ENCODE measurements at places on chromosomes 2 and 18.

DNA sequence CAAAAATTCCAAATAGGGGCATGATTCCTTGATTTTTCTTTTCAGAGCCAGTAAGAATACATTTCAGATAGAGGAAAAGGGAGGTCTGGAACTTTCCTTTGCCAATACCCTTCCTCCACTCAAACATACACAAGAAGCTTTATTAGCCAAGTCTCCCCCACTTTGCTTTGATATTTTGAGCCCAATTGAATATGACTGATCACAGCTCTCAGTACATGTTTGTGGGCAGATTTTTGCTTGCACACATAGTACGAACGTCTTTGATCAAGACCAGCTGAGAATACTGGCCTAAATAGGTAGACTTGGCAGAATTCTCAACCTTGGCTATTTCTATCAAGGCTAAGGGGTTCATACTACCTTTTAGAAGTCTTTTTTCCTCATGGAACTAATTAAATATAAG, 148.8 kb upstream of the PGAP1 start:
- DNase-seq, result no peak

DNA sequence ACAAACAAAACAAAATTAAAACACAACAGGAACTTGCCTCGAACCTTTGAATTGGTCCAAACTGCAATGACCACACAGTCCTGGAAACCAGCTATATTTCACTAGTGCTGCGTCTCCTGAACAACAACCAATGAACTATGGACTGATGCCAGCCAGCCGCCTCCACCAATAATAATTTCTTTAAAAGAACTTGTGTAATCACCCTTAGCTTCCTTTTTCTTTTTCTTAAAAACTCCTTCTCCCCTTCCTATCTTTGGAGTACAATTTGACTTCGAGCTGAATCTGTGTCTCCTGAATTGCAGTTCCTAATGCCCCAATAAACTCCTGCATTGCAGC, 1.6 kb upstream of the CXXC1 start:
- no peak for DNase-seq

- DNase-seq, result no peak
Observed at GRCh38 chr2:109685453-109685852, 71.3 kb downstream of the SOWAHC start.

DNA sequence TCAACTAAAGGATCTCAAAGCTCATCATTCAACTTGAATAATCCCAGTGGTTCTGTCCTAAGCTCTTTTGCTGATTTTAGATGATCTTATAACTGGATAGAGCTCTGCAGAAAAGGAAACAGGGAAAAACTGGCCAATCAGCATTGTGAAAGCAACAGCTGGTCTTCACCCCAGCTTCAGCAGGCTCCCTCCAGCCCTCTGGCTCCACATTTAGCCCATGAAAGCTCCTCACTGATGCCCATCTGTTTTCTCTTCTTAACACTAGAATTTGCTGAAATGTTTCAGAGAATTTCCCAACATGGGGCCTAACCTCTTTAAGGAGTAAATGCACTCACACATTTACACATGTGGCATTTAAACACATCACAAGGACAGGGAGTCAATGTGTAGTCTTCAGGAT, 223.3 kb downstream of the CNTNAP5 start:
- DNase-seq, result no peak

DNA sequence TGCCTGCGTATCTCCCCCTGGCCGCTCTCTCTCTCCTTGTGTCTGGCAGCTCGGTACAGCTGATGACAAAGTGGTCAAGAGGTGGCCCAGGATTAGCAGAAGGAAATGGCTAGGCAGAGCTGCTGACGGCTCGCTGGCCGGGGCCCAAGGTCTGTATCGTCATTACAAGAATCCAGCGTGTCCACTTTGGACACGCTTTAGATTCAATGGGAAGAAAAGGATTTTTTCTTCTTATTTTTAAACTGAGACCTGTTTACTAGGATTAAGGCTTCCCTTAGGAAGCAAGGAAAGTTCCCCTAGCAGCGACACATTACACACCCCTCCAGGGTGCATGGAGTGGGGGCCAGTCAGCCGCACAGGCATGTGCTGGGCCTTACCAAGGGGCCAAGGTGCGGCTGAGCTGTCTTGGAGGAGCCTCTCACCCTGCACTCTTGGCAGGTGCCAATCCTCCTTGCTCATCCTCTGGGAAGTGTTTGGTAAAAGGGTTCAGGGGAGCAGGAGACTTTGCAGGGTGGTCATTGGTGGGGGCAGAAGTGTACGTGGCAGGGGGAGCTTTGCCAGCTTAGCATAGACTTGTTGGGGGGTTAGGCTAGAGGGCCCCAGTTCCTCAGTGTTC, 76.8 kb downstream of the POLR1A start:
- no peak for DNase-seq

DNA sequence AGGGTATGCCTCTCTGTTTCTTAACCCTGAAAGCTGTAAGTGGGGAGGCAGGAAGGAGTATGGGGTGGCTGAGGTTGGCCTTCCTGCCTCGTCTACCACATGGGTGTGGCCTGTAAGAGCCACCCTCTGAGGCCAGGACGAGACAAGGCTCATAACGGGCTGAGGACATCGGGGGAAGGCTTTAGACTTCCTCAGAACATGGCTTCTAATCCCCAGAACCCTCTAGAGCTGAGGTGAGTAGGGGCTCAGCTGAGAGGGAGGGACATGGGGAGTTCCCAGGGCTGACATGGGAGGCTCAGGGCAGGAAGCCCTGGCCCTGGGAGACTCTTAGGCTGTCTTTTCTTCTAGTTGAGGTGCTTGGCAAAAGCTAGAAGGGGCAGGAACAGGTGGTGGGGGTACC, 36.7 kb downstream of the EMX1 start:
- DNase-seq, result no peak

Data from stimulated activated CD8-positive, alpha-beta memory T cell treated with anti-CD3 and anti-CD28 coated beads, Interleukin-2, amount 100 ng/mL, for 1 hour (primary cell).